ENCODE measurements at places on chromosomes 1 and 21.

- DNase-seq = no peak
Observed at GRCh38 chr1:112196008-112196588, 199.9 kb upstream of the CTTNBP2NL start.

- DNase-seq = peak; percentile 19
Observed at GRCh38 chr1:206469933-206470691, at the start of gene IKBKE. Gene IKBKE, plus strand, starts transcription at chr1:206470476. Its CDS starts 2,752 bp downstream, at chr1:206473228.

DNA sequence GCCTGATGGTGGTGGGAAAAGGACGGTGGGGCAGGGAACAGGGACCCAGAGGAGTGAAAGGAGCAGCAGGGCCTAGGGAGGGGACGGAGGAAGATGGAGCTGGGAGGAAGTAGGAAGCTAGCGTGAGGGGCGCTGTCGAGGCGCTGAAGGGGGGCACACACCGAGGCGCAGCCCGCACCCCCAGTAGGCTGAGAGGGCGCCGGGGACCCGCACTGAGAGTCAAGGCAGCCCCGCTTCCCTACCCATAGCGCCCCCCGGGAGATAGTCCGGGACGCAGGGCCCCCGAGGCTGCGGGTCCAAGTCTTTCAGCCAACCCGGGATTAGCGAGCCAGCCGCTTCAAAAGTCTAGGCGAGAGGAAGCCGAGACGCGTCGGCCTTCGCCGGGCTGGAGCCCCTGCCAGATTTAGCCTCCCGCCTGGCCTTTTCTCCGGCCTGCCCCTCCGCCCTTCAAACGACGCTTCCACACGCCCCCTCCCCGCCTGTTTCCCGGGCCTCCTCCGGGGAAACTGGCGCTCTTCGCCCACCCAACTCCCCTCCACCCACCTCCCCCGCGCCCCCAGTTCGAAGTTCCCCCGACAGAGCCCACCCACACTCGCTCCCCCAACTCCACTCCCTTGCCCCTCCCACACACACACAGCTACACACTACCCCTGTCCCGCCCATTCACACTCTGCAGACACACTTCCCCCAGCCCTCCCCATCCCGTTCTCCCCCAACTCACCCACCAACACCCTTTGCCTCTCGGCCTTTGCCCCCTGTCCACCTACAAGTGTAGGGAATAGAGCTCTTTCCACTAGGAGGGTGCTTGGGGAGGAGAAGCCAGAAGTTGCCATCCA, 7.8 kb upstream of the PROX1 start:
- no peak for DNase-seq

DNA sequence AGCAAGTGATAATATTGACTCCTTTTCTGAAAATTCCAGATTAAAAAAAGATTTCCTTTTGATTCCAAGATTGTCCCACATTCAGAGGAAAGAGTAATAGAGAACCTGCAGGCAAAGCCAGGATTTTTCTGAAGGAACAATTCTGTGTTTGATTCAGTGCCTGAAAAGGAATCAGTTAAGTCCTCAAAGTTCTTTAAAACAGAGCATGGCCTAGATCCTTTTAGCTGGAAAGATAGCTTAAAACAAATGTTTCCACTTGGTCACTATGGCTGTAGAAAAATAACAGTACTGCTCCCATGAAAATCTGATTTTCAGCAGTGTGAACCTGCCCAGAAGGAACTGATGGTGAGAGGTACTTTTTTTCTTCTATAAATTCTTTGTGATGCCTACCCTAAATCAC, 41.8 kb downstream of the HS2ST1 start:
- no peak for DNase-seq

DNA sequence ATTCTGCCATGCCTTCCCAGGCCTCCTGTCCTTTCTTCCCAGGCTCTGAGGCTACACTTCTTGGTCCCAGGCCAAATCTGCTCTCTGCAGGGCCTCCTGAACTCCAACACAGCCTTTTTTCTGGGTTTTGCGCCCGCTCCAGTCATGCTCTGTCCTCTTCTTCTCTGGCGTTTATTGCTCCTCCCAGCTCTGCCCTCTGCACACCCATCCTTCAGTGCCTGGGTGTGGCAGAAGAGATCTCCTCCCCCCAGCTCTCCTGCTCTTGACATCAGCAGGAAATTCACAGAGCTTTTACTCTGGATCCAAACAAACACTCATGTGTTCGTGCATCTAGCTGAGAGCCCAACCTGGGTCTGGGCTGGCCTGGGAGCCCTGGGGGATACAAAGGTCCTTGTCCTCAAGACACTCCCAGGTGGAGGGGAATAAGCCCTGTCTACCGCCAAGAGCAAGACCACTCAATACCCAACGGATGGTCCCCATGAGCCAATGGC, 22.9 kb upstream of the EPS8L3 start:
- DNase-seq = no peak

- DNase-seq = no peak
Observed at GRCh38 chr1:50237056-50237455, 128.3 kb downstream of the ELAVL4 start.

GRCh38 chr1:202143011-202143767, 1.3 kb downstream of the ARL8A start:
- DNase-seq = no peak

DNA sequence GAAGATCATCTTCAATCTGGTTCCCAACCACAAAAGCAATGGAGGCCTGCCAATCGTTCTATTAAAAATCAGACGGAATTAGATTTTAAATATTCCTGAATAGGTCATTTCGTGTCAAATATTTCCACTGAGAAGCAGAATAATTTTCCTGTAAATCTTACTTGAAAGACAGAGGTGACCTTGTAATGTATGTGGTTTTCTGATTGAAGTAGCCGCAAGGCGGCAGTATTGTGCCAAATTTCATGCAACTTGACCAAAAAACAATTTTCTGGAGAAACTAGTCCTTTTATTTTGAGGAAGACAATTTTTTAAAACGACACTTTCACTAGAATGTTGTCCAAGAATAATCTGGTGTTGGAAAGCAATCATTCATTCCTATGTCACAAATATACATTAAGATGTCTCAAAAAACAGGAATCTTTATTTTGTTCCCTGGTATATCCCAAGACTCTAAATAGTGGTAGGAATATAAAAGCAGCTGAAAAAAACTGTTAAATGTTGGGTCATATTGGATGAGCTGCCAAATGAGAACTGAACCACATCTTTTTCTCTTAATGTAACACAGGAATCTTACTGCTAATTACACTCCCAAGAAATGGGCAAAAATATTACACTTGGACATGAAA, 33.6 kb downstream of the SPAG17 start:
- DNase-seq = no peak

GRCh38 chr1:112262316-112262715, 133.7 kb upstream of the CTTNBP2NL start:
- DNase-seq = no peak

DNA sequence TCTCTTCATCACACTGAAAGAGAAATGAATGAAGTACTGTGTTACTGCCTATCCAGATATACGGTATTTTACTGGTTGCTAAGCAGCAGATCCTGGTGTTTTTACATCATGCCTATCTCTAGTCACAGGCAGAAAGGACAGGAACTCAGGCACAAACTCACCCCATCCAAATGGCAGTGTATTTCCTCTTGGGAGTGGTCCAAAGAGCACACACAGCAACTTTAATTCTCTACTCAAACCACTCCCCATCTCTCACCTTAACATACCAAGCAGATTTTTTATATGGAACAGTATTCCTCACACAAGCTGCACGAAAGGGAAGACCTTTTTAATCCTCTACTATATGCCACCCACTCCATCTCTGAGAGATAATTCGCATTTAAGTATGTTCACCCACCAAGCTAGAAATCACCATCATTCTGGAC, 27.3 kb downstream of the EIF4G3 start:
- DNase-seq = no peak

GRCh38 chr21:46187814-46188213, 3.6 kb upstream of the SPATC1L start:
- DNase-seq = no peak

- DNase-seq = no peak
Observed at GRCh38 chr1:205054013-205054412, 11.0 kb downstream of the CNTN2 start.

DNA sequence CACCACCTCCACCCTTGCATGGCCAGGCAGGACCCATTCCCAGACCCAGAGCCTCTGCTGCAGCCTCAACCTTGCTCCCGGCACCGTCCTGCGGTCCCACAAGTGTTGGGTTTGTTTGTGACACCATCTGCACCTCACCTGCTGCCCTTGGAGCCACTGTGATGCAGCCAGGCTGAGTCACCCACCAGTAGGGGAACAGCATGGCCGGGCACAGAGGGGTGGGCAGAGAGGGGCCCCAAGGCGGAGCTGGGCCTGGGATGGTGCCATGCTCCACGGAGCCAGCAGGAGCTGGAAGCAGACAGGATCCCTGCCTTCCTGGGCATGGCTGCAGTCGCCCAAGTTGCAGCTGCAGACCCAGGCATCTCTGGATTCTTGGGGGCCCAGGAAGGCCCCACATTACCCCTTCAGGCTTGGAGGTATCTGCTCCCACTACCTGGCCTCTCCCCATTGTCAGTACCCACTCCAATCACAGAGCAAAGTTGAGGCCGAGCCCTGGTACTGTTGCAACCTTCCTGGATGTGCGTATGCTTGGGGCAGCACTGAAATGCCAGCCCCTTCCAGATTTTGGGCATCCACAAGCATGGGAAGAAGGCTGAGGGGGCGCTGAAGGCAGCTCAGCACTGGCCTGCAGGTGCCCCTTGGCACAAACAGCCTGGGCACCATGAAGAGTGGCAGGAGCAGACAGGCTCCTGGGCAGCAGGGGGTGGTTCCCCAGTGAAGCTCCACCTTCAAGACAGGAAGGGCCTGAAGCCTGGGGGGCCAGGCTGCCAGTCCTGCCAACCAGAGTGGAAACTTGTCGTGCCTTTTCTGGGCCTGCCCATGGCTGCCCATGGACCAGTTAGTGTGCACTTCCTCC, 172.8 kb downstream of the MATN1 start:
- no peak for DNase-seq

DNA sequence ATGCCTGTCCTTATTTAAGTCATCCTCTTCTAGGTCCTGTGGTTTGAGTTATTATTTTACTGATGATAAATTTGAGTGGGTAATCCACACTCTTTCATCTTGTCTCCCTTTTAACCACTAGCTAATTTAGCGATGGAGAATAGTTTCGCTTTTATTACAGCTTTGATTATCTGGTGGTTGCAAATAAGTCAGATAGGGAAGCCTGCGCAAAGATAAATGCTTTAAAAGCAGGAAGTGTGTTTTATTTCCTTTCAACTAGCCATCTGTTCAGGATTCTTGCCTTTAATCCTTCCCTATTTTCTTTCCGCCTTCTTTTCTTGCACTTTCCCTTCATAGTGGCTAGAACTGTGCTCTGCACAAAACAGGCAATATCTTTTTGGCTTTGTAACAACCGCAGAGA, 129.0 kb downstream of the TGFB2 start:
- DNase-seq = no peak

DNA sequence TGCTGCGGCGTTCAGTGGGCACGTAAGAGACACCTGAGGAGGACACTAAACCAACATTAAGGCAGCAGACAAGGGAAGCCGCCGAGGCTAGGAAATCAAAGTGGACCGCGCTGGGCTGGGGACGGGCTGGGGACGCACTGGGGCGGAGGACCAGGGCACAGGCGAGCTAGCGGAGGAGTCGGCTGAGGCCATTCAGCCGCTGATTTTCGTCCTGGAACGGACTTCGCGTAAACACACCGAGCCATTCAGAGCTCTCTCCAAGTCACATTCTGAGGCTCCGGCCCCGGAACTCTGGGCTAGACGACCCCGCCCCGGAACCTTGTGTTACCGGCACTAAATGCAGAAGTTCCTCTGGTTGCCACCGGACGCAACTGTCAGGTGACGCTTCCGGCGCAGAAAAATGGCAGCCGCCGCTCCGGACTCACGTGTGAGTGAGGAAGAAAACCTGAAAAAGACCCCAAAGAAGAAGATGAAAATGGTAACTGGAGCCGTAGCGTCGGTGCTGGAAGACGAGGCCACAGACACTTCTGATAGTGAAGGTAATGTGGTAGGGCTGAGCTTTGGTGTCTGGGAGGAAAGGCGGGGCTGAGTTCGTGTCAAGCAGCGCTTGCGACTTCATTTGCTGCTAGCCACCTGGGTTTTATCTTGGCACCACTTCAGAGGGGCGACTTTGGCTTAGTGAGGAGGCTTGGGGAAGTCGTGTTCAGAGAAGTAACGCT, at the start of gene RRP15:
RRP15 (plus strand) TSS at position 377 of the 719 bp plus-strand sequence; CDS start at position 401, 24 bp downstream.
- DNase-seq = peak; percentile 71

GRCh38 chr1:207103892-207104373, at the start of gene C4BPA:
Gene C4BPA, plus strand, starts transcription at chr1:207104233. Its CDS starts 8,793 bp downstream, at chr1:207113026.
- no peak for DNase-seq

DNA sequence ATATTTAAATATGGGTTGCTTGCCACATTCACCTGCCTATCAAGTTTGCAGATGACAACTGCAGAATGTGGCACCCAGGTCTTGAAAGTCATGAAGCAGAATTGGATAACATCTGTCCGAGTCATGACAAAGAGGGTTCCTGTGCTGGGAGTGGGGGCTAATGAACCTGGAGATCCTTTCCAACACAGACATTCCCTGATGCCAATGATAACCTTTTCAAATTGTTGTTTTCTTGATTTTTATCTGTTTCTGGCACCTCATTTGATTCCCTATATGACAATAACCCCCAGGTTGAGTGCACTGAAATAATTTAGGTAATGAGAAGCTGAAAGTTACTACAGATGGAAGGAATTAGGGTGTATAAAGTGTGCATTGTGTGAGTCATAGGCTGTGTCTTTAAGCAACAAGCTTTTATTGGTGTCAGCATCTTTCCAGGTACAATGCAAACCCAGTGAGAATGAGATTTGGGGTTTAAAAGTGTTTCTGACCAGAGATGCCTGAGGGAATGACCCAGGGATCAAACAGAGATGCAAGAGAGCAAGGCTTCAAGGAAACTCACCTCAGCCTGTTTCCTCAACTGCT, 32.0 kb upstream of the IL10 start:
- DNase-seq = no peak

DNA sequence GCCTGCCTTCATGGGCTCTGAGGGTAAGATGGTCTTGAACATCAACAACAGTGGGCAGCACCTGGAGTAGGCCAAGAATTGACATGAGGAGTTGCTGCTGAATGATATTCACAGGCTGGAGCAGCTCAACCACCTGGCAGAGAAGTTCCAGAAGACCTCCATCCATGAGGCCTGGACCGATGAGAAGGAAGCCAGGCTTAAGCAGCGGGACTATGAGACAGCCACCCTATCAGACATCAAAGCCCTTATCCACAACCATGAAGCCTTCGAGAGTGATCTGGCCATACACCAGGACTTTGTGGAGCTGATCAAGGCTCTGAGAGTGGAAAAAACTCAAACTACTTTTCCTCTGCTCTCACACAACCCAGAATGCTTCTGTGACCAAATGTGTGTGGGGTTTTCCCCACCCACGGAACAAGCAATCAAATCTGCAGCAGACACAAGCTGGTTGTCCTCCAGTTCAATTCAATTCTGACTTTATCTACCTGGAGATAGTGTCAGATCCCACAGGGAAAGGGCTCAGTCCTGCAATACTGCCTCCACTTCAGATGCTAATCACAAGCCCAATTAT, 12.1 kb upstream of the EPHA10 start:
- no peak for DNase-seq

- peak; percentile 14 for DNase-seq
Observed at GRCh38 chr1:180881806-180882509, 30.7 kb upstream of the KIAA1614 start.

DNA sequence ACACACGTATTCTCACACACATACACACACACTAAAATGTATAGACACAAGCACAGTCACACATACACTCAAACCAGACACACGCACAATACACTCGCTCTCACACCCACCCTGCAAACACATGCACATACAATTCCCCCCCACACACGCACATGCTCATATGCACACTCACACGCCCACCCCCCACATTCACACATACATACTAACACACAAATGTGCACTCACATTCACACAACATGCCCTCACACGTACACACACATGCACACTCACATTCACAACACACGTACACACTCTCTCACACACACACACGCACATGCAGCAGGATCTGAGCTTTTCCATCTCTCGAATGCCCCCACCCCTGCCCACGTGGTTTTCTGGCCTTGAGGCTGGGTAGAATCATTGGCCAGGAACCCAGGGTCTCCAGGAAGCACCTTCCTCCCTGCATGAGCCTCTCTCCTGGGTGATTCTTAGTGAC, 589.7 kb downstream of the PTPRU start:
- DNase-seq = no peak
